ENCODE measurements at places on chromosomes 5 and 9.

- DNase-seq: no peak
Measured at GRCh38 chr5:136656811-136657210, 291.5 kb upstream of the TRPC7 start.

DNA sequence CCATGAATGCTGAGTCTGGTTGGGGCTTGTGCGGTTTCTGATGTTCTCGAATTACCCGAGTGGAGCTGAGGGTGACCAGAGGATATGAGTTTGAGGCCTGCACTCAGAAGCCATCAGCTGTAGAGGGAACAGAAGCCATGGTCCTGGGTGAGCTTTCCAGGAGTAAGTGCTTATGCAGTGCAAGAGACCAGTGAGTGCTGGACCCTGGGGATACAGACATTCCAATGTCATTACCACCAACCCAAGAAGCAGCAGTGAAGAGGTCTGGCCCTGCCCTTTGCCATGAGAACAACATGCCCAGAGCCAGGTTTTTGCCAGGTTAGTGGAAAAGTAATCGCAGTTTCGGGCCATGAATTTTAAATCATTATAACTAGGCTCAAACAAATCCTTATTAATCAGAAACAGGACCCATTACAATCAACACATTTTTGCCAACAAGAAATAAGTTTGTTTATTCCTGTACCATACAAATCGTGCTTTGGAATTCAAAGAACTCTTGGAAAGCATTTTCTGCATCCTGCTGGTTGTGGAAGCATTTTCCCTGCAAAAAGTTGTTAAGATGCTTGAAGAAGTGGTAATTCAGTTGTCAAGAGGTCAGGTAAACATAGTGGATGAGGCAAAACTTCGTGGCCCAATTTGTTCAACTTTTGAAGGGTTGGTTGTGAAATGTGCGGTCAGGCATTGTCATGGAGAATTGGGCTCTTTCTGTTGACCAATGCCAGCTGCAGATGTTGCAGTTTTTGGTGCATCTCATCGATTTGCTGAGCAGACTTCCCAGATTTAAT, 154.6 kb downstream of the SYK start:
- no peak for DNase-seq

DNA sequence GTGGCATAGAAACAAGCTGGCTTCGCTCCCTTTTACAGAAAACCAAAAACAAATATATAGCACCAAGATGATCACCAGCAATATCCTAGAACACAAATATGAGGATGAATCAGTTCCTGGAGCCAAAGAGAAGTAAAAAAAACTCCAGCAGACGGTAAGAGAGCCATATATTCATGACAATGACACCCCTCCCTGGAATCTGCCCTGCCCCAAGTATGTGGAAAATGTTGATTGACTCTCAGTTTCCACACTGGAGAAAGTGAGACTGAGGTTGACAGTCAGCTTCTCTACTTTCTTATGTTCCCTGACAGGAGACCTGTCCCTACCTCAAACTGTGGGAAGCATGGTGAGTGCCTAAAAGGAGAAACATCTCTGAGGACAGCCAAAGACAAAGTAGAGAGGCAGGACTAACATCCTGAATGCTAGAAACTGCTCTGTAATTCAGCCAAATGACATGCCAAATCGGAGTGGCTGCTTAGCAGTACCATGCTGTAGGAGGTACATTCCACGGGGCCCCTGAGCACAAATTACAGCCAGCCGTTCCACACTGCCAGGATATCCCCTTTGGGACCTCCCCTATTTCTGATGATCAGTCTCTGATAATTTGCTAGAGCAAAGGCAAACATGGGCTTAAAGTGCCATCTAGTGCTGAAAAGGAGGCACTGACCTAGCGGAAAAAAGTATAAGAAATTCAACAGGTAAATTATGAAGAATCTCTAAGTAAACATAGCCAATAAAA, 424.0 kb upstream of the RGMB start:
- DNase-seq: no peak

DNA sequence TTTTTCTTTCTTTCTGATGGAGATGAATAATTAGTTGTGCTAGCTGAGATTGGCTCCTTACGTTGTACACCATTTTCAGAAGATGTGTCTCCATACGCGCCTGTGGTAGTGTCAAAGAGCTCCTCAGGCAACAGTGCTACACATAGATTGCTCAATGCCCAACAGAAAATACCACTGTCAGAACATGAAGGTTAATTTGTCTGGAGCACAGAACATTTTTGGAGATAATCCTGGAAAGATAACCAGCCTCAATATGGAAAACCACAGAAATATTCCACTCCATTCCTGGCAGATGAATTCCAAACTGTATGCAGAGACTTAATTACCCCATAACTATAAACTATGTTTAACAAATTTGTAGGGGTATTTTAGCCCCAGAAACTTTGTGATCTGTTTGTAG, 233.6 kb downstream of the MARCHF11 start:
- DNase-seq: no peak

- no peak for DNase-seq
Measured at GRCh38 chr9:18811171-18811570, 221.8 kb downstream of the SAXO1 start.

GRCh38 chr5:119016125-119016774, 27.9 kb upstream of the DTWD2 start:
- DNase-seq: no peak
